ENCODE measurements at places on chromosomes 5 and 9.

DNA sequence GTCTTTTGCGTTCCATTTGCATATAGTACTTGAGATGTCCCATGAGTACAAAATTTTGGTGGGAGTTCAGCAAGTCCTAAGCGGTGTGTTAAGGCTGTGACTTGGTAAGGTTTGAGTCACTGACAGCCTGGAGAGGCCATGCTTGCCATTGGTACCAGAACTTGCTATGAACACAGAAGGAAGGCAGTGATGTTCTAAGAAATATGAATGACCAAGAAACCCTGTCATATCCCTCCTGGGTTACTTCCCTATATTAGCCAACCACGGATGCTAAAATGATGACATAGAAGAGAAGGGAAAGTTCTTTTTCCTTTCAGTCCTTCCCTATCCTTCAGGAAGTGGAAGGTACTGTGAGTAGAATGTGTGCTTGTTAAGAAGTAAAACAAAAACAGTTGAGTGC, 136.7 kb downstream of the GCNT1 start:
- peak; percentile 43 for ATAC-seq

DNA sequence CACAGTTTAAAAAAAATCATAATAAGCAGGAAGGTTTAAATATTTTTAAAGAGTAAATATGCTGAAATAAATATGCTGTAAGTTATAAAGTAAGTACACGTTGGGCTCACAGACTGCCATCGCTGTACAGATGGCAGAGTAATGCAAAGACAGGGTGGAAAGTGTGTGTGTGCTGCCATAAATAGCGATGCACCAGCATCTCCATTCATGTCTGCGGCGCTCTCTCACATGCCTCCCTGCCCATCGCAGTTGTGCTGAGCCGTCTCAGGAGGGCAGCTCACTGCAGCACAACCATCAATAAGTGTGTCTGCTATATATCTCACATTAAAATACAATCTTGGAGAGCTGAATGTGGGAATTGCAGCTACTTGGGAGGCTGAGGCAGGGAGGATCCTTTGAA, 14.3 kb downstream of the MOCS2 start:
- ATAC-seq, result no peak

GRCh38 chr5:35717718-35718117, 100.1 kb downstream of the SPEF2 start:
- no peak for ATAC-seq

DNA sequence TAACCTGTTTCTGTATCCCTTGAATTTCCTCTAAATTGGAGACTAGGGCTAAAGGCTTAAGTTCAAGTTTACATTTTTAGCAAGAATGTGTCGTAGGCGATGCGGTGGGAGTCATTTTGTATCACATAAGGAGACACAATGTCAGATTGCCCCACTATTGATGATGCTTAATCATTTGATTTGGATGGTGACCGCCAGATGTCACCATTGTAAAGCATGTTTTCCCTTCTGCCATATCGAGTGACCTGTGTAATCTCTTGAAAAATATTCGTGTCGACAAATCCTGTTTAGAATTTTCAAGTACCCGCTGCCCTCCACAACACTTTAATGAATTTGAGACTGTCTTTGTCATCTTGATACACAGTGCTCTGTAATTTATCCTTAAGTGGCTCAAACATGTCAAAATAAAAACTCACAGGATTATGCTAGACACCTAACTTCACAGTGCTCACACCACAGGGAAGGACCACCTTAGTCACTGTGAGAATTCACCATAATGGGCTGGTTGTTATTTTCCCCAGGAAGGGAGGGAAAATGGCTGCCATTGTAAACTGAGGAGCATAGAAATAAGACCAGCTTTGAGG, 34.5 kb upstream of the SLC46A2 start:
- no peak for ATAC-seq

GRCh38 chr9:84945878-84946538, 276.5 kb downstream of the NTRK2 start:
- ATAC-seq, result no peak

- no peak for ATAC-seq
These were observed 24.2 kb downstream of the PCDHGC5 start for GRCh38 chr5:141512911-141513626.

- ATAC-seq, result no peak
These were observed 506.2 kb downstream of the SPOCK1 start for GRCh38 chr5:136992796-136993489.

- peak; percentile 60 for ATAC-seq
These were observed 397.1 kb downstream of the MAN2A1 start for GRCh38 chr5:110086658-110087388.

DNA sequence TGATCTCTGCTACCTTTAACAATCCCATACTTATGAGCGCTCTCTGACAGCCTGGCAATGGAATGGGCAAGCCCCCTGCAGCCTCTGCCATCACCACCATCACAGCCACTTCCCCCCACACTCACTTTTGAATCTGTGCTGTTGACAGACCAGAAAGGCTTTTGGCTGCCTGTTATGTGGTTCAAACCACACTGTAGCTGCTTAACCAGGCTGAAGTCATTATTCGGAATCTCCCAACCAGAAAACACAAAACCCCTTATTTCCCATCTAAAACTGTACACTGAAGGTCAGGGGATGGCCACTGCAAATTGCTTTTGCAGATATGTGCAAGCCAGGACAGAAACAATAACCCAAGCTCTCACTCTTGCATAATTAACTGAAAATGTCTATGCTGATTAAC, 35.8 kb downstream of the PTCH1 start:
- ATAC-seq, result no peak

Measured in gastroesophageal sphincter (tissue), 4 donors.